DMS79 treated with DMSO at 0.1 percent for 48 hours (cell line): ENCODE measurements at places on chromosomes 11 and 22.
A peak's percentile ranks its signal among the peaks of the same experiment; 100 is the strongest.

- DNase-seq: no peak
These were observed 82.0 kb downstream of the INSC start for GRCh38 chr11:15196704-15197103.

DNA sequence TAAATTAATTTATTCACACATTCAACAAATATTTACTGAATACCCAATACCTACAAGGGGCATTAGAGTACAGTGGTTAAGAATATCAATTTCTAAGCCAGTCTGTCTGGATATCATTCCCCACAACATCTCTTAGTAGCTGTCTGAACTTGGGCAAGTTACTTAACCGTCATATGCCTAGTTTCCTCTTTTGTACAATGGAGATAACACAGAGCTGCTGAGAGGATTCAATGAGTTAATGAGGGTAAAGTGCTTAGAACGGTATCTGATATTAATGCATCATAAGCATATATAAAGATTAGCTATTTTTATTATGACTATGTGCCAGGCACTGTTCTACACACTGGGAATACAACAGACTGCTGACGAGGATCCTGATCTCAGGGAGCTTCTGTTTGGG is 116.4 kb downstream of the APOL5 start:
- DNase-seq: no peak

DNA sequence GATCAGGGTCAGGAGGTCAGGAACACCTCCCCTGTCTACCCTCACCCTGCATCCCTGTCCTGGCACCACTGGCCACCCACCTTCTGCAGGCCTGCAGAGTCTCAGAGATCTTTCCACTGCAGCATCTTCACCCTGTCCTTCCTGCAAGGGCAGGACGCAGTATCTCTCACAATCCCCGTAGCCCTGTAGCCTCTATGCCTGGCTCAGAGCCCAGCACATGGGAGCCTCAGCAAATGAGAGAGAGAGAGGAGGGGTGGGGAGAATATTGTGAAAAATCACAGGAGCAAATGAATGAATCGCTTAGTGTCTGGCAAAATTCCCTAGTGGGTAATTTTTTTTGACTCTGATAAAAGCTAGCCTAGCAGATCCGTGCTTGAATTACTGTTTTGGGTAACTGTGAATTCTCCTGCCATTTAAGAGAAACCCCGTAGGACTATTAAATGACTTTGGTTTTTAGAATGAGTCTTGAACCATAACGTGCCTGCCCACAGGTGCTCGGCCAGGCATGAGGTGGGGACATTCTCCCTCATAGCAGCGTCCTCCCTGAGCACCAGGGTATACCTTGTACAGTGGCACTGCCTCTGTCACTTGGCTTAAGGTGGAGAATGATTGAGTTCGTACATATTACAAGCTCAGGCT is 91.5 kb downstream of the MORC2 start:
- peak; percentile 15 for DNase-seq

DNA sequence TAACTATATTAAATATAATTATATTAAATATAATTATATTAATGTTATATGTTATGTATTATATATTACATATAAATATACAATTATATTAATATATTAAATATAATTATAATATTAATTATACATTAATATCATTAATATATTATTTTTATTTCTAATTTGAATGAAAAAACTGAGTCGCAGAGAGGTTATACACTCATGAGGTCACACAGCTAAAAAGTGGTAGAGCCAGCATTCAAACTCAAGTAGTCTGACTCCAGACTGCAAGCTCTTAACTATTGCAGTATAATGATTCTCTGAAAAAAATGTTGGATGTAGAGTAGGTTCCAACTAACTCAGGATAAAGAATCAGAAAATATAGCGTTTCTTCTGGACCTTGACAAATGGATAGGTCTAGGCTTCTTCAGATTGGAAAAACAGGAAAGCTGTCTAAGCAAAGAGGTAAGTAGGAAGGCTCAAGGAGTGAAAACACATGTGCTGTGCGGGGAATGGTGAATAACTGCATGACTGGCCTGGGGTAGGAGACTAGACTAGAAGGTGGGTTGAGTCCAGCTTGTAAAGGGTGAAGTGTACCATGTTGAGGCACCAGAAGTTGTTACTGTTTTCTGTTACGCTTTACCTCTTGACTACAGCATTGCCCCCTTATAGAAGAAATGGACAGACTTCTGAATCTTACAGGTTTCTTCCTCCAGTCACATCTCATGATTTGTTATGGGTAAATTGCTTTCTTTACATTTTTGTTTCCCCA is 80.3 kb downstream of the TRIM44 start:
- no peak for DNase-seq

DNA sequence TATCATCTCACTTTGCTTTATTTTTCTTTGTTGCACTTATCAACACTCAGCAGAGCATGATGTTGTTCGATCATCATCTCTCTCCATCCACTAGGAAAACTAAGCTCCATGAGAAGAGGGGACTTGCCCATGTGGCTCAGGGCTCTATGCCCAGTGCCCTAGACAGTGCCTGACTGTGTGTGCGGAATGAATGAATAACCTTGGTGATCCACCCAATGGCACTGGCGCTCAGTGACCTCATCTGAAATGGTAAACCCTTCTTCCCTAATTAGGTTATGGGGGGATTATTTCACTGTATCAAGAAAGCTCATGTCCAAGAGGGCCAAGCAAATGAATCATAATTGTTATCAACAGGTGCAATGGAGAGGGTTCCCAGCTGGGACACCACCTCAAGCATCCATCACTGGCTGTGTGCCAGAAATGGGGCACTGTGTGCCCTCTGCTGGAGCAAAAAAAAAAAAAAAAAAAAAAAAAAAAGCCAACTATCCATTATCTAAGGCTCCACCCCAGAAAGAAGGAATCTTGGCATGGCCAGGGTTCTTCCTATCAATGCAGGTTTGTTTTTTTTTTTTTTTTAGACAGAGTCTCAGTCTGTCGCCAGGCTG is 172.6 kb downstream of the LARGE1 start:
- DNase-seq: peak; percentile 23

DNA sequence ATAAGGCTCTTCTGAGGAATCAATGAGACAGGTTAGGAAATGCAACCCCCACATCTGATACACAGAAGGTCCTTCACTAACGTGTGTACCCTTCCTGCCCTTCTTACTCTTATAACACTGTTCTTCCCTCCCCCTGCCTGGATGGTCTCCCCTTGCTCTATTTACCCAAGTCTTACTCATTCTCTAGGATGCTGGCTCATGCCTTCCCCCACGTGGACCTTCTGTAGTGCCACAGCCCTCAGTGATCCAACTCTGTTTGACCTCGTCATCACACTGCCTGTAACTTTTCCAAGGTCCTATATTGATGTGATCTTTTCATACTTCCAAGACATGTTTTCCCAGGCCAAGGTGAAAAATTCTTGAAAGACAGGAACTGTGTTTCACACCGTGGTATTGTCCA is 79.8 kb downstream of the C11orf58 start:
- DNase-seq: no peak

DNA sequence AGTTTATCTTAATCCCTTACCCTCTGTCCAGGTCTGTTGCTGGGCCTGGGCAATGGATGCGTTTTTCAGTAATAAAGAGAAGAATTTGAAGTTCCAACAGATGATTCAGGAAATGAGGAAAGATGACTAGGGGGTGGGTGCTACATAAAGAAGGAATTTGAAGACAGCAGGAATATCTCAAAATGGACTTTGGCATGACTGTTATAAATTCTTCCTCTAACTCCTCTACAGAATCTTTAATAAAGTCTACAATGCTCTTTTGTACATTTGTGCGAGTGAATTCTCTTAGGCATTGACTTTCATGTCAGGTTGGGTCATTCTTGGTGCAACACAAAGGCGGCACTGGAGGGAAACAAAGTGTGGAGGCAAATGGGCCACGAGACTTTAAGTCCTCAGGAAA is 35.1 kb upstream of the PRSS23 start:
- DNase-seq: no peak

- no peak for DNase-seq
These were observed 1.3 kb downstream of the PPP1R14B start for GRCh38 chr11:64245401-64245796.

GRCh38 chr22:30325065-30325720 is 1.5 kb downstream of the TBC1D10A start:
- no peak for DNase-seq

DNA sequence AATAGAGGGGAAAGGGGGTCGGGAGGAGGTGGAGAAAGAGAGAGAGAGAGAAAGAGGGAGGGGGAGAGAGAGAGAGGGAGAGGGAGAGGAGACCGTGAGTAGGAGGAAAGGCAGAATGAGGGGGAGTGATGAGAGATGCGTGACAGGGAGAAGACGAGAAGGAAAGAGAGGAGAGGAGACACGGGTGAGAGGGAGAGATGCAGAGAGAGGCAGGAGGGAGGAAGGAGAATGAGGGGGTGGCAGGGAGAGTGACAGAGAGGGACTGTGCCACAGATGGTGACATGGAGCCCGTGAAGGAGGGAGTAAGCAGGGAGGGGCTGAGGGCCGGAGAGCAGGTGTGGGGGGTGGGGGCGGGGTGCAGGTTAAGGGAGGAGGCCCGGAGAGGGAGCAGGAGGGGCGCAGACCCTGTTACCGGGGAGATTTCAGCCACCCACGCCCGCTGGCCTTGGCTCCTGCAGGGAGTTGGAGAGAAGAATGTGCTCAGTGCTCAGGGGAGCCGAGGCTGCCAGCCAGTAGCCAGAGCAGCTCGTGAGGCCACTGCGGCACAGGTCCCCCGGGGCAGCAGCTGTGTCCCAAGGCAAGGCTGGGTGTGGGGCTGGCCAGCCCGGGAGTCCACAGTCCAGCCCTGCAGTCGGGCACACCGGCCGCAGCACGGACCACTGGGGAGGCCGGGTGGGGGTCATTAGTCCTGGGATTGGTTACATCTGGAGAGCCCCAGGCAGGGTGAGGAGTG is at the start of gene SSTR3:
Gene SSTR3, minus strand, starts transcription at position 304 of the 733 bp plus-strand sequence. CDS start 4,674 bp downstream, outside the sequence.
- DNase-seq: peak; percentile 64

DNA sequence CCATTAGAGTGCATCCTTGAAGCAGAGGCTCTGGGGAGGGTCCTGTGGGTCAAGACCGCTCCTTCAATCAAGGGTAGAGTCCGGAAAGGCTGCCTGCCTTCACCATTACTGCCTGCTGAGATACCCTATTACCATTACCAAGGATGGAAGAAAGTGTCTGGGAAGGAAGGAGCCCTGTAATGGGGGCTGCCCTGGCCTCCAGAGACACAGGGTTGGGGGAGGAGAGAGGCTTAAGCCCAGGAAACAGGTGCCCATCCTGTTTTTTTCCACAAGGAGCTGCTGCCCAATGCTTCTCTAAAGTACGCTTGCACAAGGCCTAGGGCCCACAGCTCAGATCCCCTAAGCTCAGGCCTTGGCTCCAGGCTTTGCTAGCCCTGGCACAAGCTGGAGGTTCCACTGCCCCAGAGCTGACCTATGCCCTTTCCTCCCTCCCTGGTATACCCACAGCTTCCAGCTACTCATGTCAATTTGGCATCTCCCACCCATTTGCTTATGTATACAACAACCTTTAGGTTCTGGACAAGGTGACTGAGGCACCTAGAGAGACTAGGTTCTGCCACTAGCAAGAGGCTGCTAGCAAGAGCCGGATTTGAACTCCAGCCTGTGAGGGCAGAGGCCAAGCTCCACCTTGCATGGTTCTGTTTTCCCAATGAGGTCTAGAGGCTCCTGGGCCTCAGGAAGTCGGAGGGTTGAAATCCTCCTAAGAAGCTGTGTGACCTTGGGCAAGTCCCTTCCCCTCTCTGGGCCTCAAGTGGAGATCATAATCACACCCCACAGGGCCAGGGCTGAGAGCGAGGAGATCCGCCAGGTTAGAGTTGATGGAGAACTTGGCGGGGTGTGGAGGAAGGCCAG is 1.5 kb upstream of the PLCB3 start:
- no peak for DNase-seq

DNA sequence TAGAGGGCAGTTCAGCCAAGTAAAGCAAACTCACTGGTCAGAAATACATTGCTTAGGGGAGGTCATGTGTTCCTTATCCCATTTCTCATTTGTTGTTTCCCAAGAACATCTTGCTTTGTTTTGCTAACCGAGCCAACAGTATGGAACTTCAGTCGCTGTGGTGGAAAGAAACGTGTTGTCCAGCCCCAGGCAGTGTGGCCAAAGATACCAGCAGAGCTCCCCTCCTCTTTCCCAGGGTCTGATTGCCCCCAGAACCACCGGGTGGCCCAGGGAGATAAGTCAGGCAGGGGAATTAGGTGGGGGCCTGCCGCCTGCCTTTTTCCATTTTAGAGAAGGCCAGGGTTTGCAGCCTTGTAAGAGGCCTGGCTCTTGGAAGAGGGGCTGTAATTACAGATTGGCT is 98.7 kb upstream of the CRYBB3 start:
- DNase-seq: no peak

DNA sequence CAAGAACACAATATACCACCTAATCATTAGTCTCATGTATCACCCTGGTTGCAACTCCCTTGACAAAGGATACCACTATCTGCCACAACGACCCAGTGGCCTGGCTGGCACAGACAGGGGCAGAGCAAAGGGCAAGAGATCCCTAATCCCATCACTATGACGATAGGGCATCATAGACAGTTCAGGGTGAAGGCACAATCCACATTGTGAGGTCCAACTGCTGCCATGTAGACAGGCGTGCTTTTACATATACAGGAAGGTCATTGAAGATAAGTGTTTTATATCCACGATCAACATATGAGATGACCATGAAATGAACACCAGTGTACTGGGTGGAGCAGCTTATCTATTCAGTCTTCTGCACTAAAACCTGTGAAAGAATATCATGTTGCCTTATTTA is 94.6 kb downstream of the IGLL1 start:
- no peak for DNase-seq

GRCh38 chr11:66766681-66767080 is 37.7 kb upstream of the SPTBN2 start:
- no peak for DNase-seq

GRCh38 chr11:101180481-101180880 is 50.9 kb upstream of the PGR start:
- no peak for DNase-seq

DNA sequence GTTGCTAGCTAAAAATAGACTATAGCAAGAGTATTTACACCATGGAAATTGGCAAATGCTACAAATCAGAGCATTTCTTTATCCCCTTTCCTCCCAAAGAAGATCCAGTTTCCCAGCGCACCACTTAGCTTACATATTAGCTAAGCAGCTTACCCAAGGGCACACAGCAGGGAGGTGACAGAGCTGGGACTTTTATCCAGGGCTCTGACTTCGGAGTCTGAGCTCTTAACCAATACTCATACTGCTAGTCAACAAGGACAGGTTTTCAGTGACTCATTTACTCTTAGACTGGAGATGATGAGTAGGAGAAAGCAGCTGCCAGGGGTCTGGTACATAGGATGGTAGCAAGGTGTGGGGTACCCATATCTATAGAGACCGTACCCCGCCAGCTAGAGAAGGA is 38.4 kb downstream of the NAV2 start:
- DNase-seq: no peak

- no peak for DNase-seq
These were observed 62.9 kb upstream of the PRODH start for GRCh38 chr22:18999008-18999407.

DNA sequence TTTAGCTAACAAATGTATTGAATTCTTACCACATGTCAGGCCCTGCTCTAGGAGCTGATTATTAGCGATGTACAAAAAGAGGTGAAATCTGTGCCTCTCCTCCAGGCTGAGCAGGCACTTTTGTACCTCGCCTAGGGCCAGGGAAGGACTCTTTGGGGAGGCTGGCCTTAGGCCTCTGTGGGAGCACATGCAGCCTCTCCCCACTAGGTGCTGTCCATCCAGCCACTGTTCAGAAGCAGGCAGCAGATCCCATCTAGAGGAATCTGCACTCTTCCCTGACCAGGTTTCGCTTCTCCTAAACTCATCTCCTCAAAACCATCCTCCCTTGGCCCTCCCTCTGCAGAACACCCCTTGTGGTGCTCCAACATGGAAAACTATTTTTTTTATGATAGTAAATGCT is 51.9 kb upstream of the WT1 start:
- DNase-seq: no peak

GRCh38 chr22:29003975-29004646 is 57.5 kb downstream of the C22orf31 start:
- DNase-seq: peak; percentile 35
